ENCODE measurements at places on chromosomes 4 and X. TPM values are rescaled to one million over a fixed set of nuclear protein-coding genes. Genes with fewer than 3 reads are reported as not detected.

Gene TGIF2LX
- not detected for total RNA-seq

Gene CDK16
- total RNA-seq: 122 TPM

Gene PRKG2
- total RNA-seq: 8.2 TPM

Gene NR0B1
- not detected for total RNA-seq

Gene PF4V1
- not detected for total RNA-seq

Gene IL1RAPL1
- not detected for total RNA-seq

DNA sequence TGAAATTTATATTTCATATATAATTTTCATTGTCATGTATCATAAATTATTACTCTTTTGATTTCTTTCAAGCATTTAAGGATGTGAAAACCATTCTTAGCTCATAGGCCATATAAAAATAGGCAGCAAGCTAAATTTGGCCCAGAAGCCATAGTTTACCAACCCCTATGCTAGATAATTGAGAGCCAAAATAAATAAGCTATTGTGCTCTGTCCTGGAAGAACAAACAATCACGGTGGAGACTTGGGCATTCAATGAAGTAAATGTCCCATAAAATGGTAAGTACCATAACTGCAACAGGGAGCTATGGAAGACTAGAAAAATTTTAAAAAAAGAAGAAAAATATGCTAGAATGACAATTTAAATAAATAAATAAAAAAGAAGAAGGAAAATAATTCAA, 60.9 kb upstream of the PACRGL start:
- peak overlapping the region; percentile 37 for H3K27ac ChIP-seq
- H3K4me1 ChIP-seq: no peaks in the 10 kb centered on the region
- no peaks in the 10 kb centered on the region for H3K27me3 ChIP-seq
- DNase-seq: no peak

GRCh38 chrX:98931216-98931615, 1478.9 kb downstream of the PCDH19 start:
- H3K36me3 ChIP-seq: no peaks in the 10 kb centered on the region
- no peak overlapping the region for H3K27ac ChIP-seq
- H3K27me3 ChIP-seq: no peaks in the 10 kb centered on the region
- H3K4me3 ChIP-seq: no peak overlapping the region
- H3K4me1 ChIP-seq: no peaks in the 10 kb centered on the region

- peaks cover 22% of the 10 kb centered on the region for H3K27me3 ChIP-seq
- no peaks in the 10 kb centered on the region for H3K4me1 ChIP-seq
- DNase-seq: no peak
- H3K27ac ChIP-seq: no peak overlapping the region
Measured at GRCh38 chrX:152640034-152640818, 2.5 kb downstream of the GABRQ start.

DNA sequence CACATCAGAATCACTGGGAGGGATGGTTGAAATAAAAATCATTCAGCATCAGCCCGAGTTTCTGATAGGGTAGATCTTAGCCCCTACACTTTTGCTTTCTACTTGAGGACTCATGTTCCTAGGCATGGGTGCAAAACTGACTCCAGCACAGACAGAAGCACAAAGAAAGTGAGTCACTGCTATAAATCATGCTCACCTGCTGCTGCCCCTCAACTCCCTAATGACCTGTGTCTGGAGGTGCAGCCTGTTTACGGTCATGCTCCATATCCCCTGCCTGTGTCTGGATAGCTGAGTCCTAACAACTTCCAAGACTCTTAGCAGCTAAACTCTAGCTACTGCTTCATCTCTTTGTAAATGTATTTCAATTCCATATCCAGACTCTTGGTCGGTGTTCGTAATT, 57.8 kb downstream of the ADGRA3 start:
- H3K36me3 ChIP-seq: no peaks in the 10 kb centered on the region
- no peaks in the 10 kb centered on the region for H3K4me1 ChIP-seq

- peak overlapping the region; percentile 35 for H3K27ac ChIP-seq
- no peak for DNase-seq
- H3K4me3 ChIP-seq: no peak overlapping the region
- H3K27me3 ChIP-seq: no peaks in the 10 kb centered on the region
- H3K4me1 ChIP-seq: peaks cover 3% of the 10 kb centered on the region
Measured at GRCh38 chrX:18873189-18873791, 110.6 kb downstream of the PHKA2 start.

DNA sequence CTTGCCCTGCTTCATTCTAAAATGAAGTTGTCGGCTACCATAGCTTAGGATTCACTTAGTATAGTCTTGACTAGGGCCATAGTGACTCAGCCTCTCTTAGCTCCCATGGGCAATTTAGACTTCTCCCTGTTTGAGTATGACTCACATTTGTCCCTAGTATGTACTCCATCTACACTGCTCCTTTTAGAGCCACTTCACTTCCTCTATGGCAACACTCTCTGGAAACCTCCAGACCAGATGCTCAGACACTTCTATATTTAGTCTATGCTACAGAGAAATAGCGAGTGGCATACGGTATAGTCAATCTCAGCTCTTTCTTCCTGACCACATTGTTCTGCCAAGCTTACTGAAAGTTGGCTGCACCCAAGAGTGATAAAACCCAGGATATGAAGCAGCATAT, 11.2 kb downstream of the MEPE start:
- no peaks in the 10 kb centered on the region for H3K36me3 ChIP-seq
- H3K27me3 ChIP-seq: no peaks in the 10 kb centered on the region
- peak overlapping the region; percentile 44 for H3K27ac ChIP-seq
- DNase-seq: no peak

DNA sequence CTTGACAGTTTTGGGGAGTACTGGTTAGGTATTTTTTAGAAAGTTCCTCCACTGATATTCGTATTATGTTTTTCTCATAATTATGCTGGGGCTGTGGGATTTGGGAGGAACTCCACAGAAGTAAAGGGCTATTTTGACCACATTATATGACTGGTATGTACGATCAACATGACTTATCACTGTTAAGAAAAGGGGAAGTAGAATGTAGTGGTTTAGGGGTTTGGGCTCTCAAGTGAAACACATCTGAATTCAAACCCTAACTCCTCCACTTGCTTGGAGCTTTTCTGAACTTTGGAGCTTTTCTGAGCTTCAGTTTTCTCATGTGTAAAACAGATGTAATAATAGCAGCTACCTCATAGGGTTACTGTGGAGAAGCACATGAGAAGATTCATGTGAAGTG, 96.4 kb upstream of the C1GALT1C1 start:
- no peaks in the 10 kb centered on the region for H3K4me1 ChIP-seq
- H3K27ac ChIP-seq: no peak overlapping the region
- H3K36me3 ChIP-seq: no peaks in the 10 kb centered on the region
- H3K27me3 ChIP-seq: no peaks in the 10 kb centered on the region

DNA sequence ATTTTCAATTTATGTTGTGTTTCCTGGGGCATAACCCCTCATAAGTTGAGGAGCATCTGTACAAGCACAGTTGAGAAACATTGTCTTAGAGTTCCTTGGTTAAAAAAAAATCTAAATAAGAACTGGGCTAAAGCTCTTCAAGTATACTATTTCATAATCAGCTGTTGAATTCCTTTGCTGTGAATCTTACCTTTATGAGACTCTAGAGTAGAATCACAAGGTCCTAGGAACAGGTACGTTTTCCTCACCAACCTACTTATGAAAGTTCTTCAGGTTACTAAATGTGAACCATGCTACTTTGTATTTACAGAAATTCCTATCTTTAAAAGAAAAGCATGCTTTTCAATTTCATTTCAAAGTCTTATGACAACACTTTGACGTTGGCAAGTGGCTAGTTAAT, 20.9 kb upstream of the SOD3 start:
- H3K27ac ChIP-seq: no peak overlapping the region
- no peaks in the 10 kb centered on the region for H3K27me3 ChIP-seq
- no peak overlapping the region for H3K4me3 ChIP-seq
- H3K4me1 ChIP-seq: no peaks in the 10 kb centered on the region
